ENCODE measurements at places on chromosomes 7 and 10.

- no peak for DNase-seq
These were observed 104.3 kb upstream of the LANCL2 start for GRCh38 chr7:55260676-55261385.

DNA sequence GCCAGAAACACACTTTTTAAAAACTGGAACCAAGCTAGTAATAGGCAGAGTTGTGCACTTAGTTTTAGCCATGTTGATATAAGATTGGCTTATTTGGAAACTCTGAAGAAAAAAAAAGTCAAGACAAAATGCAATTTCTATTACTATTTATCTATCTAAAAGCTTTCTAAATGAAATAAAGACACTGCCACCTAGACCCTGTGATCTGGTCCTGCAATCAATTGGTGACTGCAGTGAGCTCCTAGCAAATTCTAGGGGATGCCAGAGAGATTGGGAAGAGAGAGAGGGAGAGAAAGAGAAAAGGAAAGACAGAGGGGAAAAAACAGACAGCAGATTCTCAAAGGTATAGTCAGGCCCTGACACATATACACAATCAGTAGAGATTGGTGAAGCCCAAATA lies 25.3 kb downstream of the SORCS1 start:
- no peak for DNase-seq

DNA sequence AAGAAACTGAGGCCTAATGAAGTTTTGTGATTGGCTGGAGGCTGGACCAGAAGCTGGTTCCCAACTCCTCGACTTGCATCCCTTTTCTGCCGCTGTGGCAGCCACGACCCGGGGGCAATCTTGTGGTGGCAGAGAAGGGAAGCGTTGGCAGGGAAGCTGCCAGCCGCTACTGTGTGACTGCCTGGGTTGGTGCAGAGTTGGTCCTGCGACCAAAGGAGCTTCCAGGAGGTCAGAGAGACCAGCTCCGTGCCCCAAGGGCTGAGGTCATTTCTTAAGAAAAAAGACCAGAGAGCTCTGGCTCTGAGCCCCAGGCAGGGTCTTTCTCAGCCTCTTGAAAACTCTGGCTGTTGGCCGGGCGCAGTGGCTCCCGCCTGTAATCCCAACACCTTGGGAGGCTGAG lies 47.2 kb downstream of the PRF1 start:
- no peak for DNase-seq

DNA sequence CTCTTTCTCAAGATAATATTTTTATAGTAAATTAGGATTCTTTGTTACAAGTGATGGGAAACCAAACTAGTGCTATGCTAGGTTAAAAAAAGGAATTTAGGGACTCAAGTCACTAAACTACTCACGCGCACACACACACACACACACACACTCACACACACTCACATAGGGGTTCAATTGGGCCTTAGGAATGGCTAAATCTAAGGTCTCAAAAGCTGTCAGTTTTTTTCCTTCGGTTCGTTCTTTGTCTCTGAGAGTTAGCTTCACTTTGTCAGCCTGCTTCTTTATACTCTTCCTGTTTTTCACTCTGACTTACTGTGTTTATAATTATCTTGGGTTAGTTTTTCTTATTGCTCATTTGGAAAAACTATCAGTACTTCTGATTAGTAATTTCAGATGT lies 138.9 kb downstream of the ADK start:
- no peak for DNase-seq

- DNase-seq: no peak
These were observed 16.0 kb upstream of the STARD3NL start for GRCh38 chr7:38162036-38162435.

All from NCI-H748 treated with DMSO at 0.1 percent for 48 hours (cell line).